ENCODE measurements at places on chromosomes 2 and 18. TPM values are rescaled to one million over a fixed set of nuclear protein-coding genes. Genes with fewer than 3 reads are reported as not detected.

- no peak for DNase-seq
Measured at GRCh38 chr18:44834867-44835469, 154.3 kb downstream of the SETBP1 start.

- no peak for DNase-seq
Measured at GRCh38 chr2:15096873-15097272, 464.3 kb downstream of the NBAS start.

DNA sequence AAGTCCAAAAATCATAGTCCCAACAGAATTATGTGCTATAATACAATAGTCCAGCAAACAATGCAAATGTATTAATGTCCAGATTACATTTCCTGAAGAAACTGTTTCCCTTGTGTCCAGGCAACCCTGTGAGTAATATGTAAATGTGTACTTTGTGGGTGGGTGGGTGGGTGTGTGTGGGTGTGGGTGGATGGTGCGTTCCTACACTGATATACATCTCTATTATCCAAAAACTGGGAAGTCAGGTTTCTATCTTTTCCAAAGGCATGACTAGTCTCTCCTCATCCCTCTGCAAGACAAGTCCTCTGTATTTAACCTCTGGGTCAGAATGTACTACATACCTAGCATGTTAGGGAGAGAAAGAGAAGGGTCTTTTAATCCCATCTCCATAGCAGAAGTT is 71.6 kb downstream of the LNPK start:
- DNase-seq = no peak

The C1QL2 gene
- polyA plus RNA-seq = not detected

The NAT8 gene
- polyA plus RNA-seq = not detected

DNA sequence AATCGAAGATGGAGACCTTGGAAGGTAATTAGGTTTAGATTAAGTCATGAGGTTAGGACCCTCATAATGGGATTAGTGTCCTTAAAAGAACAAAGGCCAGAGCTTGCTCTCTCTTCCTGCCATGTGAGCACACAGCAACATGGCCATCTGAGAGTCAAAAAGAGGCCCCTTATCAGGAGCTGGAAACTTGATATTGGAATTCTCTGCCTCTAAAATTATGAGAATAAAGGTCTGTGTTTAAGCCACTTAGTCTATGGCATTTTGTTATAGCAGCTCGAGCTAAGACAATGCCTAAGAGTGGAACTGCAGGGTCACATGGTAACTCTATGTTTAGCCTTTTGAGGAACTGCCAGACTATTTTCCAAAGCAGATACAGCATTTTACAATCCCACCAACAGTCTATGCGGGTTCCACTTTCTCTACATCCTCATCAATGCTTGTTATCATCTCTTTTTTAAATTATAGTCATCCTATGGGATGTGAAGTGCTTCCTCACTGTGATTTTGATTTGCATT is 42.4 kb downstream of the THADA start:
- no peak for DNase-seq

The ZNF521 gene
- 0.07 TPM for polyA plus RNA-seq

DNA sequence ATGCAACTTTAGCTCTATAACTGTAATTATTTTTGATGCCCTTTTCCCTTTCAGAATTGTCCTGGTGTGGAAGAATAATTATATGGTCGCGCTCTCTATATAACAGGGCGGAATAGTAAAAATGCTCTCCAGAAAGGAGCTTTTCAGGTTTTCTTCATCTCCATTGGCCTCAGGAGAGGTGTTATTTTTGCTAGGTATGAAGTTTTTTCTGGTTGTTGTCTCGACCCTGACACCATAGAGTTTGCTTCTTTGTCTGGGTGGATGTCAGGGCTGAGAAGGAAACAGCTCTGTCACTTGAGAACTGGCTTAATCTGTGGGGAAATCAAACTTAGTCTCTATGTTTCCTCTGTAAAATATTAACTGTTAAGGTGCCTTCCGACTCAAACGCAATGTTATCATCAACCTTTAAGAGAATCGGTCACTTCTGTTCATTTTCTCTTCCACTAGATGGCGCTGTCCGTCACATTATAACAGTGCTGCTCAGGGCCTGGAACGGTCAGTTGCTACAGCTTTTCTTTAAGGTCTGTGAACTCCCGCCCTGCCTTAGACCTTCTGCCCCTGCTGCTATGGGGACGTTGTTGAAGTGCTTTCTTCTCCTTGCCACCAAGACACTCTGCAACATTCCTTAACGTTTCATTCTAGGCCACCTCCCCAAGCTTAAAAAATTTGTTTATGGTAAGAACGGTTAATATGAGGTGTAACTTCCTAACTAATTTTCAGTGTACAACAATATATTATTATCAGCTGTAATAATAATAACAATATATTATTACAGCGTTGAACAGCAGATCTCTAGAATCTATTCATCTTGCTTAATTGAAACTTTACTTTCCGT is 23.8 kb upstream of the SERPINB12 start:
- no peak for DNase-seq

GRCh38 chr2:208240619-208241209 is 14.2 kb downstream of the IDH1 start:
- no peak for DNase-seq

DNA sequence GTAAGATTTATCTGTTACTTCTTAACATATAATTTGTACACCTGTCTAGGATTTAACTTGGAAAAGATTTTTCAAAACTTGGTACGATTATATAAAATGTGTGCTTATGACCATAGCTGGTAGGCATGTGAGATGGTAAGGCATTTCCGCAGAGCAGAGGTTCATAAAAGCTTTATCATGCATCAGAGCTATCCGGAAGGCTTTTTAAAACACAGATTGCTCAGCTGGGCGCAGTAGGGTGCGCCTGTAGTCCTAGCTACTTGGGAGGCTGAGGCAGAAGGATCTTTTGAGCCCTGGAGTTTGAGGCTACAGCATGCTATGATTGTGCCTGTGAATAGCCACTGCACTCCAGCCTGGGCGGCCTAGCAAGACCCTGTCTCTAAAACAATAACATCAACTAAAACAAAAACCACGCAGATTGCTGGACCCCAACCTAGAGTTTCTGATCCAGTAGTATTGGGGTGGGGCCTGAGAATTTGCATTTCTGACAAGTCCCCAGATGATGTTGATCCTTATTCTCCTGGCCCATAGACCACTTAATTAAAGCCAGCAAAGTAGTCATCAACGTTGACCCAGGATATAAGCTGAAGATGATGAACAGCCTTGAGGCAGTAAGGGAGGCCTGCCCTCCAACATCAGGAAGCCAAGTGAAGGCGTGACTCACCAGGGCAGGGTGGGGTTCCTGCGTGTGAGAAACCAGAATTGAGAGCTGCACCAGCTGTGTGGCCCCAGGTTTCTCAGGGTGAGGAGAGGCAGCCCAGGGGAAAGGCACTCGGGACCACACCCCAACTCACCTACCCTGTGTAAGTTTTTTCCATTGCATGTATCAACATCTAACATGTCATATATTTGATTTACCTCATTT is 21.6 kb upstream of the SLC20A1 start:
- peak; percentile 90 for DNase-seq

DNA sequence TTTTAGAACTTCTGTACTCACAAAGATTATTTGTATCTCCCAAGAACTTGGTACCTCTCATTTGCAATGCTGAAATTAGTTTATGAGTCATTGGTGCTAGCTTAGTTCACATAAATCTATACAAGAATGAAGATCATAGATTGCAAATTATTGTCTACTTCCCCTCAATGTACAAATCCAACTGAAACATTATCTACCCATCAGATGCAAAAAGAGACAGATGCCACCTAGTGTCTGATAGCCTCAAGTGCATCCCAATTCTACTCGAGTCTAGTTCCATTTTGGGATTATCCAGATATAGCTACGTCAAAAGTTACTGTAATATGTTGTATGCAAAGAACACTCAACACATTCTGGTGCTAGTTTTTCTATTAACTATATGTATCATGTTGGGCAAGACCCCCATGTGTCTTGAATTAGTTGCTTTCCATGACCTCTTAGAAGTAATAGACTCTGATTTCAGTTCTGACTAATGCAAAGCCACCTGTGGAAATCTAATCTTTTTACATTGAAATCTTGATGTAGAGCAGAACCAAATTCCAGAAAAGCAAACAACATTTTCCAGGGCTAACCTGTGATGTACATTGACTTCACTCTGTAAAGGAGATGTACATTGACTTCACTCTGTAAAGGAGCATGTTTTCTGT is 210.0 kb downstream of the RBM43 start:
- no peak for DNase-seq

DNA sequence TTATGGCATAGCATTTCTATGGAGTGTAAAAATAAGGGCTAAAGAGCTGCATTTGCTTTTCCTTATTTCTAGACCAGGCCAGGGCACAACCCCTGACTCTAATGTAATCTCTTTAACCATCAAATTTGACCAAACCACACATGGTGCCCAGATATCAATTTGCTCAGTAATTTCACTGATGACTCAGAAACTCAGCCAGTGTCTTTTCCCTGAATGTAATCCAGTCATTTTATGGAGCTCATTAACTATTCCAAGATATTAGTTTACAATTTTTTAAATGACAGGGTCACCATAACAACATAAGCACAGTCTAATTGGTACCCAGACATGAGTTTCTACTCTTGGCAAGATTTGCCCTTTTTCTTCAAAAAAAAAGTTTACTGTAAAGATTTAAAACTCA is 270.8 kb upstream of the AGAP1 start:
- DNase-seq = no peak

DNA sequence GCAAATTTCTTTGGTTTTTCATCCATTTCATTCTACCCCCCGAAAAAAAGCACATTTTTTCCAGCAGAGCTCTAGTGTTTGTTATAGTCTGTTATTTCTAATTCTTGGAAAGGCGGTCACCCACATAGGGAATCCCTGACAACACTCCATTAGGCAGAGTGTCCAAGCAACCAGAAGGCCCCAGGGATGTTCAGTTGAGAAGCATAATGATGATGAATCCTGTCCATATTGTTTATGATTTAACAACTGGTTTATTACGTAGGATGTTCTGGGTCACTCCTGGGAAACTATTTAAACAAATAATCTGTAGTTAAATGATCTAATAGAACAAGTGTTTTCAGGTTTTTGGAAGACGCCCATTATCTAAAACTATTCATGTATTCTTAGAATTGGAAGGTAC is 388.7 kb downstream of the TNS1 start:
- no peak for DNase-seq

DNA sequence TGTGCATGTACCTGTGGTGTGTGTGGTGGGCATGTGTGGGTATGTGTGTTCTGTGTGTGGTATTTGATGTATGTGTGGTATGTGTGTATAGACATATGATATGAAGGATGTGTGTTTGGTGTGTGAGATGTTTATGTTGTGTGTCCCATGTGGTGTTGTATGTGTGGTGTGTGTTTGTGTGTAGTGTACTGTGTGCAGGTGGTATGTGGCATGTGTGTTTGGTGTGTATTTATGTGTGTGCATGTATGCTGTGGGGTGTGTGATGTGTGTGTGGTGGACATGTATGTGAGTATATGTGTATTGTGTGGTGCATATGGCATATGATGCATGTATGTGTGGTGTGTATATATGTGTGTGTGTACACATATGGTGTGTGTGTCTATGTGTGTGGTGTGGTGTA is 718.8 kb upstream of the SOX11 start:
- DNase-seq = no peak

DNA sequence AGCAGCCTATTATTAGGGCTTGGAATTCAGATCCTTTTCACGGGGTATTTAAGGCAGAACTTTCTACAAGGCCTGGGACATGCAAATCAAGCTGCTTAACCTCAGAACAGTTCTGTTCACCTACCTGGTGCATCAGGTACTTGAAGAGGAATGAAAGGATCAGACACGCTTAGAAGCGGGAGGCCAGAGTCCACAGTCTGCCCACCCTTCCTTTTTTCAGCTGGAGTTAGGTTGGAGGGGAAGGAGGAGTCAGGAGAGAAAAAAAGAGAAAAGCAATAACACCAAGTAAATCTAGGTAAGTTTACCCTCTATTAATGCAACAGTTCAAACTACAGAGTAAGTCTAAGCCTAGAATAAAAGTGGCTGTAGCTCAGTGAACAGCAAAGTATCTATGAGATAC is 58.6 kb upstream of the NFU1 start:
- DNase-seq = no peak

The BZW1 gene
- 326 TPM for polyA plus RNA-seq

DNA sequence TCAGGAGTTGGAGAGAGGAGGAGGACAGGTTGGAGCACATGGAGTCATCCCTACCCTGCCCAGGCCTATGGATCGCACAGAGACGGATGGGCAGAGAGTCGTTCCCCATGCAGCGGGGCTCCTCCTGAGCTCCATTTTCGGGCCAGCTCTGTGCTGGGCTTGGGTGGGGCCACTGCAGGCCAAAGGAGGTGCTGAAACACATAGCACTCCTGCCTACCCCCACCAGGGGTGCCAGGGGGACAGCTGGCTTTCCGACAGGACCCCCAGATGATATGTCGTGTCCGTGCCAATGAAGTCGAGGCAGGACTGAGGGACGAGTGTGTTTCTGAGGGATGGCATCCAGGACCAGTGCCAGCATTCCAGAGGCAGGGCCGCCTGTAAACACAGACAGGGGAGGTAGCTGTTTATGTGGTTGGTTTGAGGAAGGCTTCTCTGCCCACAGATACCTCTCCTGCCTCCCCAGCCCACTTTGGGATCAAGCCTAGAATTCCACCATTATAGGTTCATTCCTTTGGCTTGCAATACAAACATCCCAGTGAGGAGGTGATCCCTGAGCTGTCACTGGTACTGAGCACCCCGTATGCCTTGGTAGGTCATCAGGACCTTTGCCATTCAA is 116.6 kb downstream of the GLI2 start:
- no peak for DNase-seq

- no peak for DNase-seq
Measured at GRCh38 chr2:75431763-75432162, 129.0 kb downstream of the EVA1A start.

GRCh38 chr2:53450923-53451322 is 316.7 kb upstream of the CHAC2 start:
- no peak for DNase-seq

- DNase-seq = no peak
Measured at GRCh38 chr2:879540-879939, 71.1 kb upstream of the SNTG2 start.

The CHRNA1 gene
- not detected for polyA plus RNA-seq

The POTEE gene
- polyA plus RNA-seq = not detected

GRCh38 chr2:184799379-184799778 is 201.1 kb downstream of the ZNF804A start:
- DNase-seq = no peak

DNA sequence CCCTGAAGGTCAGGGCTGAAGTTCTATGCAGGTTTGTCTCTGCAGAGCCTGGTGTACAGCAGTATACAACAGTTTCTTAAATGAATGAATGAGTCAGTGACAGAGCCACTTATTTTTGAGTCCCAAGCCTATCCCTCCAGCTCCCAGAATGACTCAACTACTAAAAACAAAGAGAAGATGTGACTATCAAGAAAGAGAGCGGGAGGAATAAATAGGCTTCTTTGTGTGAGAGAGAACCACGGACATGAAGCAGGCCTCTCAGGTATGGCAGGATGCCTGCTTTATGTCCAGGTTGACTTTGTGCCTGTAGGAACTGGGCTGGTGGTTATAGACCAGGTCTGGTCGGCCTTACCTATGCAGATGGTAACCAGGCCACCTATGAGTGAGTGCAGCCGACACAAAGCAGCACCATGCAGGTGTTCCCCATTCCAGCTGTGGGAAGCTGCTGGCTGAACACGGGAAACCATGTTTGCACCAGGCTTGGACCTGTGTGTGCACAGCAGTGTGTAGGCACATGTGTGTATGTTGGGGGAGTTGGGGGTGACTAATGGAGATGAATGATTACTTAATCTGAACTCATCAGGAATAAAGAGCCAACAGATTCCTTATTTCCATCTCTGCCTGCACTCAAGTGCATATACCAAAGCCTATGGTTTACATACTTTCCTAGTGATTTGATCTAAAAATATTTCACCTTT is 171.0 kb downstream of the OSR1 start:
- DNase-seq = peak; percentile 36

GRCh38 chr18:57915865-57916582 is 112.9 kb upstream of the ATP8B1 start:
- no peak for DNase-seq

GRCh38 chr18:14978962-14979535 is 231.1 kb downstream of the ANKRD30B start:
- no peak for DNase-seq

All from keratinocyte (primary cell).